ENCODE measurements at places on chromosomes 13 and 19.

- no peak for DNase-seq
These were observed 181.5 kb upstream of the TSHZ3 start for GRCh38 chr19:31530781-31531180.

- DNase-seq, result no peak
These were observed 2.2 kb downstream of the TJP3 start for GRCh38 chr19:3710265-3710812.

DNA sequence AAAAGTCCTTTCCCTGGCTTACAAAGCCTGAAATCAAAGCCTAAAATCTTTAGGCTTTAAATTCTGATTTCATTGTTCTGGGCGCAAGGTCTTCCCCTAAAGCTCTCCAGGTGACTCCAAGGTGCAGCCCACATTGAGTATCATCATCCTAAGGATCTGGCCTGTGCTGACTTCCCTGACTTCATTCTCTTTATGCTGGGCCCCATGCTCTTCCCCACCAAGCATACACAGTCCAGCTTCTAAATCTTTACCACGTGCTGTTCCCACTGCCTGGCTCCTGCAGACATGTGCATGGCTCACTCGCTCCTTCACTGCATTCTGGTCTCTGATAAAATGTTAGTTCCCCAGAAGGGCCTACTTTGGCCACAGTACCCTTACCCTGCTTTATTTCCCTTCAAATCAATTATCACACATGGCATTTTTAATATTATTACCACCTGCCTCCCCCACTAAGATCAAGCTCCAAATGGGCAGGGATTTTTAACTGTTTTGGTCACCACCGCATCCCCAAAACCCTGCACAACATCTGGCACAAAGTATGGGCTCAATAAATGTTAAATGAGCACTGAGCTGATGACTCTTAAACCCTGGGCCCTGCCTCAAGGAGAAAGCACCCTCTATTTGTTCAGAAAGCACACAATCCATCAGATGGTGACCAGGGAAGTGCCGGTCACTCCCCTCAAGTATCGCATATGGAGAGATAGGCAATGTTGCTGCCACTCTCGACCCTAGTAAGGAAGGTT, 3.3 kb downstream of the FBL start:
- no peak for DNase-seq

GRCh38 chr13:26377038-26377437, 123.1 kb downstream of the CDK8 start:
- DNase-seq, result no peak

GRCh38 chr13:45226024-45226423, 25.2 kb upstream of the KCTD4 start:
- no peak for DNase-seq

DNA sequence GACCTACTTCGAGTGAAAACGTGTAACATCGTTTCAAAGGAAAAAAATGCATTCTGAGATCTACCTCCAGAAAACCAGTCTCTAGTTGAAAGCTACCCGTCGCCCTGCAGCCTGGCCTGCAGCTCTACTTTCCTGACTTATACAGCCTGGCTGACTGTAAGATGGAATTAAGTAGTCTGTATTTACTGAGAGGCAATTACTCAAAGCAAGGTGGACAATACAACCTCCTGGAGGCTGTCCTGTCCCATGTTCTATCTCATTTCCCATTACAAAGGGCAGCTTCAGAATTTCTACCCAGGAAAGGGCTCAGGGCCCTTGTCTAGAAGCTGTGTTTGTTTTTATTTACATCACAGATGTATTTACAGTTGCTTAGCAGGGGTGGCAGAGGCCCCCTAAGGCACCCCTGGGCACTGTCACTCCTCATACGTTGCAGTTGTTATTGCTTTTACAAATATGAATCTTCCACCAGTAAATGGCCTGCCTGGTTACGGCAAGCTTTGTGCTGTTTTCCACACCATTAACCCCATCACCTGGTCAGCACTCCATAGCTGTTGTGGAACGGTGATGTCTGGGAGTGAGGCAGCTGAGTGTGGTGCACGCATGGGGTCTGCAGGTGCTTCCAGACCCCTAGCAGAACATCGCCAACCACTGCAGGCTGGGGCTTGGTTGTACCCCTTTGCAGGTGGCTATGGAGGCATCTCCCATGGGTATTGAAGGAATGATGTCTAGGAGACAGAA, 46.3 kb upstream of the MTIF3 start:
- no peak for DNase-seq

DNA sequence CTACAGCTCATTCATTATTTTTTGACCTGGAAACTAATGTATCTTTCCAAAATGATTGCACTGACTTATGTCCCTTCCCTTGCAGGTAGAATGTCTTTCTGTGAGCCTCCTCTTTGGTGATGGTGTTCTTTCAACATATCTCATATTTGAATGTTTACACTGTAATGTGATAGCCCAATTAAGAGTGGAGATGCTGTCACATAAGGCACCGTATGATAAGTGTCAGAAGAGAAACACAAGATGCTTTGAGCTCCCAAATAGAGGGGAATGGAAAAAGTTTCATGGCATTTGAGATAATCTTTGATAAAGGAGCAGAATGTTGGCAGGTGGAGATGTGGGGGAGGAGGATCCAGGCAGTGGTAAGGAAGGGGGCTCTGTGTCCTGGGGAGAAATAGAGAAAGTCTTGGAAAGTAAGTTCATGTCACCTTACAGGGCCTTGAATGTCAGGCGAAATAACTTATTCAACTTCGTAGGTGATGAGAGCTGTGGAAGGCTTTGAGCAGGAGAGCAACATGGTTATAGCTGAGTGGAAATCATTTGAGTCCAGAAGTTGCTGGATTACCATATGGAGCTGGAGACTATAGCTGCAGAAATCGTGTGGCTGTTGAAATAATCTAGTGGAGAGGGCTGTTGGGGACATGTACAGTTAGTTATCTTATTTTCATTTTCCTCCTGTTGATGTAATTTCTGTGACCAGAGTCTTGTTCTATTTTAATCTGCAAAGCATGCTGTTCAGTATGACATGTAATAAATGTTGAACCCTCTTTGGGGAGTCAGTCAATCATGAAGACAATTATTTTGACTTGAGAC, 10.3 kb upstream of the RNF113B start:
- no peak for DNase-seq

- DNase-seq, result no peak
These were observed 426.7 kb downstream of the LIG4 start for GRCh38 chr13:107788464-107789165.

GRCh38 chr19:1020868-1021425, at the start of gene TMEM259:
Gene TMEM259, minus strand, starts transcription at chr19:1021123. Its CDS starts 127 bp downstream, at chr19:1020996.
- peak; percentile 97 for DNase-seq

- DNase-seq, result no peak
These were observed 5.1 kb upstream of the DIRAS1 start for GRCh38 chr19:2726160-2726855.

DNA sequence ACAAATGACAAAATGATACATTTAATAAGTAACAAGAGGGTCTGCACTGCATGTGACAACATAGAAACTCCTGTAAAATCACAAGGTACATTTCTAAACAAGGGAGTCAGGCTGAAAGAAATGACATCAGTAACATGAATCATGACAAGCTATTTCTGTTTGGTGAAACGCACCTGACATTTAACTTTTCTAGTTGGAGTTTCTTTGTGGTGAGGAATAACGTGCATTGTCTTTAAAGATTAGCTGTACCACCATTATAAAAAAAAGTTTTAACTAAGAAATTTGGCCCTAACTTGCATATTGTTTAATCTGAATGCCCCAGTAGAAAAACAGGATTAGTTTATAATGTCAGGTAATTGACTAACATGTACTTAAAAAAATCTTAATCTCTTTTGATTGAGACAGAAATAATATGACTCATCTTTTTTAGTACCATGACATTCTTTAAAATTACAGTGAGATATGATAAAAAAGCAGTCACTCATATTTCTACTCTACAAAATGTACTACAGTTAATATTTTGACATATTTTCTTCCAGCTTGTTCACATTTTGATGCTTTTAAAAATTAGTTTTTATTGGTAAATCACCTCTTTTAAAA, 418.2 kb downstream of the KLF12 start:
- DNase-seq, result no peak

- no peak for DNase-seq
These were observed 29.0 kb upstream of the NBEA start for GRCh38 chr13:34913040-34913439.

GRCh38 chr19:7678971-7679751, 1.5 kb upstream of the TRAPPC5 start:
- peak; percentile 79 for DNase-seq

DNA sequence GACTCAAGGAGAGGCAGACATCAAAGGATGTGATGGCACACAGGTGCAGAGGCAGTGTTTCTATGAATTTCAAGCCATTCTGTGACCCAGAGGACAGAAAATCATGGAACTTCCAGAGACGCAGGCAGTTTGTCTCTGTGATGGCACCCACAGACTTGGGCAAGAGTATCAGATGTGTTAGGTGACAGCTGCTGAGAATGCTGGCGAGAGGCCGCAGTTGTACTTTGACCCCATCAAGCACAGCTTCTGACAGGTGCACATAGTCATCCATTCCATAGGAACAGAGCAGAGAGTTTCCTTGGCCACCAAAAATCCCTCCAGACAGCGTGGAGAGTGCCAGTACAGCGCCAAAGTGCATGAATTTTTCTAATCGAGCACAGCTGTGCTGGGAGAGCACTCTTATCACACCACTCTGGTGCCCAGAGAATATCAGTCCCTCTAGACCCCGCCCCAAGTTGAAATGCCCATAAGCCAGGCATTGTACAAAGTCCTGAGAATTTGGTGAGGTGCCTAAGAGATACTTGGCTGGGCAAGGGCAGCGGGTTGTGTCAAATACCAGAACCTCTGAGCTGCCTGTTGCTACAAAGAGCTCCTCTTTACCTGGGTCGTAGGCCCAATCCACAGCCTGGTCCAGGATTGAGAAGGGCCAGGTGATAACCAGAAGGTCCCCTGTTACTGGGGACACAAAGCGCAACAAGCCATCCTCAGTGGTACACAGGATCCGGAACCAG, 12.4 kb downstream of the WDR87 start:
- no peak for DNase-seq

GRCh38 chr19:34172661-34173192, 423 bp downstream of the LSM14A start:
- DNase-seq, result no peak

- DNase-seq, result no peak
These were observed at the start of gene NALCN for GRCh38 chr13:101416181-101417042. Gene NALCN, minus strand, starts transcription at chr13:101416508. Its CDS starts 17,382 bp downstream, at chr13:101399126.

- no peak for DNase-seq
These were observed 241.0 kb downstream of the OLFM4 start for GRCh38 chr13:53269634-53270033.

GRCh38 chr19:19542507-19542906, 4.4 kb downstream of the CILP2 start:
- DNase-seq, result no peak

GRCh38 chr13:21879263-21879914, 208.5 kb downstream of the FGF9 start:
- no peak for DNase-seq

- DNase-seq, result no peak
These were observed 4.1 kb downstream of the ZNF296 start for GRCh38 chr19:45071969-45072790.

- DNase-seq, result no peak
These were observed 299.5 kb downstream of the NALCN start for GRCh38 chr13:101116826-101117225.

DNA sequence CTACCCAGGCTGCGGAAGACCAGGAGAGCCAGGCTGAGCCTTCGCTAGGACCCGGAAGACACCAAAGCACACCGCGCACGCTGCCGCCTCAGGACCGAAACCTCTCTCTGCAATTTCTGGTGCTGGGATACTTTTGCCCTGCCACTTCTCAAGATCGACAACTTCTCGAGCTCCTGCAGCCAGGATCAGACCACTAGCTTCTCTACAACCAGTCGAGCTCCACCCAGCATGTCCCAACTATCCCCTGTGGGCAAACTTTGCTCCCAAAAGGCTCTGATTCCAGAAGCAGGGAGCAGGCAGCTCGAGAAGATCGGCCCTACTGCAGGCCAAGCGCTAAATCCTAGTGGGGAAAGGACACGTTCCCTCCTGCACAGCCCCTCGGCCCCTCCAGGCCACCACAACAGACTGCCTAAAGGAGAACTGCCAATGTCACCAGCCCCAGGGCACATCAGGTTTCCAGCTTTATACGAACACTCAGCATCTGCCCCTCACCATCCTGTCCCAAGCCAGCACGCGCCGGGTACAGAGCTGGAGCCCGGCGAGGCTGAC, 979 bp downstream of the AKAP8 start:
- peak; percentile 60 for DNase-seq

- no peak for DNase-seq
These were observed 25.1 kb downstream of the SIPA1L3 start for GRCh38 chr19:37931881-37932655.

DNA sequence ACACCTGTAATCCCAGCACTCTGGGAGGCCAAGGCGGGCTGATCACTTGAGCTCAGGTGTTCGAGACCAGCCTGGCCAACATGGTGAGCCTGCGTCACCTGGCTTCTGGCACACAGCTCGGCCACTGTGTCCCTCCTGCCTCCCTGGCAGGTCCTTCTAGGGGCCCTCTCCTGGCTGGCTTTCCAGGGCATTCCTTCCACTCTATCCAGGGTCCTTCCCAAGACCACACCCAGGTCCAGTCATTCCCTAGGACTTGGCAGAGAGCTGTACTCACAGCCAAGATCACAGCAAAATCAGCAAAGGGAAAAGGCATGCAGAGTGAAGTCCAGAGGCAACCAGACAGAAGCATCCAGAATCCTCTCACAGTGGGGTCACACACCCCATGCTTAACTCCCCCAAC, 9.7 kb upstream of the HSH2D start:
- DNase-seq, result no peak

DNA sequence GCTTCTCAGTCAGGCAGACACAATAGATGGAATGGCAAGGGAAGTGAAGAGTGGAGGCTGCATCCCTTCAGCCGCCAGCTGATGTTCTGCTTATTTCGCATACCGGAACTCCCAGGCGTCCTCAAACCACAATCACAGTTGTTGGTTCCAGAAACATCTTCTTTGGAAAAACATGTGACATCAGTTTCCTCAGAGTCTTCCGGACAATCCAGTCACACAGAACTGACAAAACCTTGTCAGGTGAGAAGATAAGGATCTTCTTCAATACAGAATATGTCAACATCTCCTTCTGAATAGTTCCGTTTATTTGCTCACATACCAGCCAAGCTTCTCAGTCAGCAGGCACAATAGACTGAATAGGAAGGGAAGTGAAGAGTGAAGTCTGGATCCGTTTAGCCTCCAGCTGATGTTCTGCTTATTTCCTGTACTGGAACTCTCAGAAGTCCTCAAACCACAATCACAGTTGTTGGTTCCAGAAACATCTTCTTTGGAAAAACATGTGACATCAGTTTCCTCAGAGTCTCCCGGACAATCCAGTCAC, 45.1 kb upstream of the CEACAM21 start:
- DNase-seq, result no peak

- DNase-seq, result no peak
These were observed 44.1 kb downstream of the KCTD15 start for GRCh38 chr19:33840783-33841182.

GRCh38 chr19:13079542-13079986, 23.1 kb downstream of the LYL1 start:
- no peak for DNase-seq

GRCh38 chr13:83048419-83048818, 833.9 kb downstream of the SLITRK1 start:
- DNase-seq, result no peak
